Activated CD8-positive, alpha-beta T cell treated with anti-CD3 and anti-CD28 coated beads, Interleukin-2, amount 10 ng/mL, durations not matched to agents 7 days and 5 days (primary cell): ENCODE measurements at places on chromosomes 5 and 9. TPM values are rescaled to one million over a fixed set of nuclear protein-coding genes. Genes with fewer than 3 reads are reported as not detected.

Gene OGN
- total RNA-seq = not detected

Gene LTC4S
- 3.8 TPM for total RNA-seq

Gene IFNB1
- not detected for total RNA-seq

Gene CMYA5
- total RNA-seq = 0.40 TPM

Gene SELENOP
- total RNA-seq = not detected

Gene TAF11L5
- not detected for total RNA-seq

Gene ORM2
- not detected for total RNA-seq

Gene SH2D3C
- 77.5 TPM for total RNA-seq

DNA sequence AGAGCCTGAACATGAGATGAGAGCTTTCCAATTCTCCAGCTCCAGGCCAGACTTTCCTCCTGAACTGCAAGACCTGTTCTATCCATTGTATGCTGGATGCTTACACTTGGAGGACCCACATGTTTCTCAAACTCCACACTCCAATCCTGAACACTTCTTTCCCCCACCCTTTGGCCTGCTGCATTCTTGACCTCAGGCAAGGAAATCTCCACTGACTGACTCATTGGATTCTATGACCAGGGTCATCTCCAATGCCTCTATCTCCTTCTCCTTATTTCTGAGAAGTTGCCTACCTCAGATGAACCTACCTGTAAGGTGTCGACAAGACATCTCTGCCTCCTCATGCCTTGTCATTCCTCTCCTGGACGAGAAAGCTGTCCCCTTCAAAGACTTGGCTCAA, 153.6 kb downstream of the CRB2 start:
- no peak for DNase-seq

DNA sequence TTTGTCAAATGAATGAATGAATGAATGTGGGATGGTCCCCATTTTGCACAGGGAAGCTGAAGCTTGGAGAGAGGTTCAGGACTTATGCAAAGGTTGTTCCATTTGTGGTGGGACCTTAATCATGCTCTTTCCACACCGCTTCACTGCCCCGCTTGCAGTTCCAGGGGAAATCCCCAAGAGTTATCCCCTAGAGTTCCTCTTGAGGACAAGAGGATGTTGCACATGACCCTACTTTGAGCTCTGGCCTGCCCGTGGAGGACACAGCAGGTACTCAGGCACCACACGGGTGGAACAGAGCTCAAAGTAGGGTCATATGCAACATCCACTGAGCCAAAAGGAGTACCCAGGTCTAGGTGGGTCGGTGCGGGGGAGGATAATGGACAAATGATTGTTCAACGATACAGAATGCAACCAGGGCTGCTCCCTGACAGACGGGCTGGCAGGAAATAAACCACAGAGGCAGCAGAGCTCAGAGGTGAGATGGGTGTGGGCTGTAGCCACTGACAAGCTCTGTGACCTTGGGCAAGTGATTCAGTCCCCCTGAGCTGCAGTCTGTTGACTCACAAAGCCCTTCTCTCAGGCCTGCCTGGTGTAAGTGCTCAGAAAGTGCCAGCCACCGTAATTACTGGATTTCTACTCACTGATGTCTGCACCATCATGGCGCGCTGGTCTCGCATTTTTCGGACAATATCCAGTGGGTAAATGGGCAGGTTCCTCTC, 60.3 kb upstream of the EPB41L4B start:
- no peak for DNase-seq

DNA sequence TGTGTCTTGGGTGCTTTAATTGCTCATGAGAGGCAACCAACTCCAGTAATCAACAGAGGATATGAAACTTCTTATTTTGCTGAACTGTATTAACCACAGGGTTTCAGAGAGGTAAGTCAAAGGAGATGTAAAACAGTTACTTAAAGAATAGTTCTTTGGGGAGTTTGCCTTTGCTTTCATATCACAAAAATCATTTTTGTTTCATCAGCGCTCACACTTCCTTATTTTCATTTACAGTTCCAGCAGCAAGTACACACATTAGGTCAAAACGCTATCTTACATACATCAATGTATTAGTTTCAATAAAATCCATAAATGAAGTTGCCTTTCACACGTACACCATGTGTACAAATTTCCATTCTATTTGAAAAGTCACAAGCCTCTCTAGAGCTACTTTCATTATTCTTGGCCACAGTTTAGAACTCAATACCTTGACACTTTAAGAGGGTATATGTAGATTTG, 50.1 kb downstream of the ST8SIA4 start:
- no peak for DNase-seq

GRCh38 chr5:126268697-126269315, 154.4 kb upstream of the GRAMD2B start:
- DNase-seq = no peak

GRCh38 chr5:133234911-133235310, 183.1 kb downstream of the HSPA4 start:
- no peak for DNase-seq

DNA sequence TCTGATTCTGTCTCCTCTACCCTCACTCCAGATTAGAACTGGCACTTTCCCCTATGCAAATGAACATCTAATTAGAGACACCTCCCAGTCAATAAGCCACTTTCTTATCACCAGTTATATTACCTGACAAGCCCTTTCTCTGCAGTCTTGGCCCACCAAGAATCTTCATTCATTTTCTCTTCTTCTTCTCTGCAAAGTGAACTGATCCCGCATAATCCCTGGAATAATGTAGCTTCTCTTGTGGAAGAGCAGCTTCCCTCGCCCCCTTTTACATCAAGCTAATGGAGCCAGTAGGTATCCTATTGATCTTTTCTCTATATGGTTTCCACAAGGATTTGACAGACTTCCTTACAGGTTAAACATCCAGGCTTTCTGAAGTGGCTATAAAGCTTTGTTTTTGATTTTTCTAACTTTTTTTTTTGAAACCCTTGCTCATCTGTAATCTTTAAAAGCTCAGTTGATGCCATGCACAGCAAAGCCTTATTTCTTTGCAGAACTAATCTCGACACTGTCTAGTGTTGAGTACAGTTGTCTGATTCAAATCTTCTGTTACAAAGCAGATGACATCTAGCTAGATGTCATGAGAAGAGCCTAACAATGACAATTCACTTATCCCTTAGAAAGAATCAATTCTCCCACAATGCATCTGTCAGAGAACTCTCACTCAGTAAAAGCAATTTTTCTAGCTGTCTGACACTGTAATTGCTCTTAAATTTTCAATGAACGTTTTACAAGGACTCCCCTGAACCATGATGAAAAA, 281.4 kb downstream of the ISL1 start:
- no peak for DNase-seq

DNA sequence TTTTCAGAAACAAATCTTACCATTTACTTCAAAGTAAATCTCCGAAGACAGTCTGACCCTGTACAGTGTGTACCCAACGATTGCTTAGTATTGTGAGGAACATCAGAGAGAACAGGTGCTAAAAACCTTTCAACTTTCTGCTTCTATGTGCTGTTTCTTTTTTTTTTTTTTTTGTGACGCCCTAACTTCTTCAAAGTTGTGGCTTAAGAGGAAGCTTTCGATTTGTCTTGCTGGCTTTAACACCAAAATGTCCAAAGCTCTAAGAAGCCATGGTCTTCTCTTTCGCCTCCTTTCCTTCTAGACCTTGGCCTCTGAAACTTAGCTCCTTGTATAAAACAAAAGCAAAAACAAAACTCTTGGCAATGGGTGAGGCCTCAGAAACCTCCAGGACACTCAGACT, 1.2 kb downstream of the TNFSF8 start:
- no peak for DNase-seq

DNA sequence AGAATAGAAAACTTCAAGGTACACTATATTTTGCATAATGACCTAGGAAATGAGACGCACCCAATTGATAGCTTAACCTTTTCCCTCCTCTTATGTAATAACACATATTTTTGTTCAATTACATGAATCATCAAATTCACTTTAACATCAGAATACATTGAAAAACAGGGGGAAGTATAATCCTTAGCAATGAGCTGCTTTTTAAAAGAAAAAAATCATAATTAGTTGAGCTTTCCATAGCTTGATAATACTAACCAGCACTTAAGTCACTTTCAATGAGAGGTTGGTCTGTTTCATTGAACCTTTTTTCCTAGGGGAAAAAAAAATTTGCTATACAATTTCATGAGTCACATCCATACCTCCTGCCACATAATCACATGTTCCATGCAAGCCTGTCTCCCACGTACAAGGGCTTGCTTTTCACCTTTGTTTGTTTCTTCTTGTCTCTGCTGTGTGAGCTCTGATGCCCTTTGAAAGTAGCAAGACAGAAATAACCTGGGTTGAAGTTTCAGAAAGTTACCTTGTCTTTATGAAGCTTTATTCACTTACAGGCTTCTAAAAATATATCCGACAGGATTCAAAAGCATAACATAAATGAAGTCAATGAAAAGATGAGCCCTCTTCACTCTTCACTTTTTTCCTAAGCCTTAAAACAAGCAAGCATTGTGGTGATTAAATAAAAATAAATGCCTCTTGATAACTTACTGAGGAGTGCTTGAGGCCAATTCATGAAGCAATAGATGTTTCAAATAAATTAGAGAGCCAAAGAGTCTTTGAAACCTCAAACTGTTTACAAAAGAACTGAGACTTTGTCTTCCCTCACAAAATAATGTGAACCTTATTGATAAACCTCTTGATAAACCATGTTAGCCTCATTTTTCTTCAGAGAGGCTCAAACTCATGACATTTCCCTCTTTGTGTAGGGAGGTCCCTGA, 108.5 kb downstream of the FEM1C start:
- no peak for DNase-seq

DNA sequence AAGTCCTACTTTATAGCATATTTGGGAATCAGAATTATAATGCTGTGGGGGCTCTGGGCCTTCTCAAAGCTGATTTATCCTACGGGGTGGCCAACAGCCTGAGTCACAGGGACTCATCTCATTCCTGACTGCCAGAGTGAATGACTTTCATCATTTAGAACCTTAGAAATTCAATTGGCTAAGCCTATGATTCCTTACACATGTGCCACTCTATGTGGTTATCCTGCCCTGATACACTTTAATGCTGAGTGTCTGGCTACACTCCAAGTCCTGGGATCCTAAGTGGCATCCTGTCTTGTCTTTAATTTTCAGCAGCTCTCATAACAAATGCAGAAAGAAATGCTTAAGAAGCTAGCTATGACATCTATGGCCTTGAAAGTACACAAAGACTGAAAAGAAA, 75.2 kb upstream of the FREM1 start:
- DNase-seq = no peak

DNA sequence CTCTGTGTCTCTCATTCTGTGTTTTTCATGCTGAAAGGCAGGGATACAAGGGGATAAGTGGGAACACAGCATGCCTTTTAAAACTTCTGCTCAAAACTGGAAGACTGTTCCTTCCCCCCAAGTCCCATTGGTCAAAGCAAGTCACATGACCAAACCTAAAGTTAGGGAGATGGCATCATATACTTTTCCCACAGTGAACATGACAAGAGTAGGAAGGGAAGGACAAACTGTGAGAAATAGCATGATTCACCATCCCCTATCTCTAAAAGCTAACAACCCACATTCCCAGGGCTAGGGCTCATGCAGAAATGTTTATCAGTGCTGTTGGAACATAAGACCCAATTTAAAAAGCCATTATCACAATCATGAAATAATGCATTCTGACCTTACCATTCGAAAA, 24.2 kb upstream of the SHISAL2B start:
- no peak for DNase-seq
